ENCODE measurements at places on chromosomes 5 and 9. TPM values are rescaled to one million over a fixed set of nuclear protein-coding genes. Genes with fewer than 3 reads are reported as not detected.

The KCNV2 gene
- not detected for total RNA-seq

The FAM13B gene
- total RNA-seq = 114 TPM

The MLANA gene
- not detected for total RNA-seq

The IL9 gene
- total RNA-seq = not detected

The ADRA1B gene
- total RNA-seq = 1.3 TPM

The PCDH12 gene
- total RNA-seq = 2.5 TPM

The PCDHGA11 gene
- 40.4 TPM for total RNA-seq

The ELAVL2 gene
- total RNA-seq = 208 TPM

The SLC6A3 gene
- not detected for total RNA-seq

The GMCL2 gene
- total RNA-seq = not detected

The GPR151 gene
- under 0.01 TPM for total RNA-seq

The WNK2 gene
- total RNA-seq = 86.1 TPM

The FYB1 gene
- 2.5 TPM for total RNA-seq

The EPB41L4A gene
- total RNA-seq = 32.2 TPM

The LRRC70 gene
- total RNA-seq = 8.5 TPM

The FOXD4L4 gene
- 1.6 TPM for total RNA-seq
